ENCODE measurements at places on chromosomes 1 and 21.

- no peak for DNase-seq
Measured at GRCh38 chr21:27408826-27409225, 441.9 kb upstream of the ADAMTS5 start.

DNA sequence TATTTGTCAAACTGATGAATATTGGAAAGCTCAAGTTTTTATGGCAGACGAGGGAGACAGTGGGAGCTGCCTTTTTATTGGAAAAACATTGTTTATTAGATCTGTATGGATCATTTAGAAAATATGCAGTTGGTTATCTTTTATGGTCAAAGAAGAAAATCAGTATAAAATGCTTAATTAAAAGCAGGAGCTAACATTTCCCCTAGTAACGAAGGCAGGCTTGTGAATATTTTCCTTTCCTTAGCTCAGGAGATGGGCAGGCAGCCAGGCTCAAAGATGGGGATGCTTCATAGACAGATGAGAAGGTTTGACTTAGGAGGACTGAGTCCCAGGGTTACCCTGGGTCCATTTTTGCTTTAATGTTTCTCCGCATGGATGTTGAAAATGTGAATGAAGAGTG, 26.0 kb downstream of the ROR1 start:
- DNase-seq, result no peak

DNA sequence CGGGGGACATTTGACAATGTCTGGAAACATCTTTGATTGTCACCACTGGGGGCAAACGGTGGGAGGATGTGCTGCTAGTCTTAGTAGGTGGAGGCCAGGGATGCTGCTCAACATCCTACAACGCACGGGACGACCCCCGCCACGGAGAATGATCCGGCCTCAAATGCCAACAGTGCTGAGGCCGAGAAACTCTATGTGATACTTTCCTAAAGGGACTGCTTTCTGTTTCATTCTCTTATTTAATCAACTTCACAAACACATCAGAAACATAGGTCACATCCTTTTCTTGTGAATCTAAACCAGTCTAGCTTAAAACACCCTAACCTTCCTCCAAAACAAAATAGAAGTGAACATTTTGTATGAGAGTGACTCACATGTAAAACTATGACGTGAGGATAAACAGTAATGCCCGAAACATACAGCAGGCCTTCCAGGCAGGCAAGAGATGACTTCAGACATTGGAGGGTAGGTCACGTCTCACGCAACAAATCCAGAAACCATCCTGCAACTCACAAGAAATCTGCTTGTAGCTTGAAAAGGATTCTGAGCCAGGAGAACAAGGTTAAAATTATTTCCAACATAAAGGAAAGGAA, 37.2 kb upstream of the ETS2 start:
- DNase-seq, result no peak

GRCh38 chr1:78177708-78178270, 132.0 kb downstream of the GIPC2 start:
- no peak for DNase-seq

- DNase-seq, result no peak
Measured at GRCh38 chr1:15850471-15851001, 3.0 kb downstream of the SPEN start.

DNA sequence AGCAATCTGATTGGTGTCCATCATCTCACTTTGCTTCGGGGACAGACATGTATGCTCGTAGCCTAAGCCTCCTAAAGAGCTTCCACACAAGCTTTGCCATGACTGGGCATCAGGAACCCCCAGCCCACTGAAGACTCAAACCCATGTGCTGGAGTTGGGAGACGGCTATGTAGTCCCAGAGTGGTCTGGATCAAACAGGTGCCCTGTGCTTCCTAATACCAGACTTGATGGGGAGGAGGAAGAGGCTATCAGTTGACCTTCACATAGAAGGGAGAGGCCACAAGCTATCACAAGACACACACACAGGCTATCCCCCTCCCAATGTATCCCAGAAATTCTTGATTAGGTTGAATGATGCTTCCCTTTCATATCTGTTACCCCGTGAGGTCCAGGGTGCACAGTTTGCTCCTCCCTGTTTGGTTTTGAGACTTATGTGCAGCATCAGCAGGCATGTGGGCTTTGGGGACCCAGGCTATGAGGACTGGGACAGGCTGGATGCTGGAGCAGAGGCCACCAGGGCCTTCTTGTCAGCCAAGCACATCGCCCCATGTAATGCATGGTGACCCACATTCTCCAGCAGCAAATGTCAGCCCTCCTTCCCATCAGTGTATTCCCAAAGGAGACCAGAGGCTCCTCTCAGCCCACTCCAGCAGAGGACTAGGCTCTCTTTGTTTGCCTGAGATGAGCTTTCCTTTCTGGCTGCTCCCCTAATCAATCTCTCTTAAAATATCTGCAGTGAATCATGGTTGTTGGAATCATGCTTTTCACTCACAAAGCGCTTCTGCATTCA, 159.8 kb downstream of the GRIK3 start:
- no peak for DNase-seq

GRCh38 chr1:31977385-31978131, 36.1 kb upstream of the KHDRBS1 start:
- DNase-seq, result no peak

GRCh38 chr1:115400426-115400825, 62.4 kb upstream of the NGF start:
- DNase-seq, result no peak

DNA sequence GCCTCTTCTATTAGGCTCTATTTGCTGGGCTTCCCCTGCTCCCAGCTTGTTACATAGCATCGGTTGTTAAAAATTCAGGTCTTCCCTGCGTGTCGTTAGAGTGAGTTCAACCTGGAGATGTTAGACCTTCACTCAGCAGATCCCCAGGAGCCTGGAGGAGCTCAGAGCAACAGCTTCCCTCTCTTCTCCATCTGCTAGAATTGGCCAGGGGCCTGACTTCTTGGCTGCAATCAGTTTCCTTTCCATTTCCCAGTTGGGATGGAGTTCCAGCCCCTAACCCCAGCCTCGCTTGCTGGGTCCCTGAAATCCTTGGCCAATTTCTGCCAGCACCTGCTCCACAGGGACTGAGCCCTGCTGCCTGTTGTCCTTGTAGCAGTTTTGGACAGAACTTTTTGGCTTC, 55.9 kb downstream of the MT1HL1 start:
- no peak for DNase-seq

DNA sequence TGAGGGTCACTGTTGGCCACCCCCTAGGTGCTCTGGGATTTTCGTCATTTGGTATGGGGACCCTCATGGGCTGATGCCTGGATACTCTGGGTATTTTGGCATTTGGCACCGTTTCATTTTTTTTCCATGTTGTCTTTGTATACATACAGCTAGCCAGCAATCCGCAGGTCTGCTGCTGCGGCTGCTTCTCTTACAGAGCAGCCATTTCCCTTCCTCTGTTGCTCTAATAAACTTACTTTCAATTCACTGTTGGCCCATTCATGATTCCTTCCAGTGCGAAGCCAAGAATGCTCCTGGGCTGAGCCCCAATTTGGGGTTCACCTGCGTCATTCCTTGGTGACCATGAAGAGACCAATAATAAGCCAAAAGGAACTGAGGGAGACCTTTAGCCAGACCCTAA, 21.5 kb downstream of the GON4L start:
- DNase-seq, result no peak

DNA sequence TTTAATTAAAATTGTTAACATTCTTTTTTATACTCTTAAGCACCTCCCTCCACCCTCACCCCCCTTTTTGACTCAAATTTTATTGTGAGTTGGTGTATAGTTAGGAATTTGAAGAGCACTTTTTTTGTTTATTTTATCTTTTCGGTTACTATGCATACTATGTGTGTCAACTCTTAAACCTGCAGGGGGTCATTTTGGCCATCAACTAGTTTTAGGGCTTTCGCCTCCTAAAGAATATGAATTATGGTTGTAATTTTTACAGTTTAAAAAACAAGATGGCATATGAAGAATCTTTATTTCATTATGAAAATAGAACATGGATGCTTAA, 9.7 kb downstream of the BACH1 start:
- DNase-seq, result no peak

DNA sequence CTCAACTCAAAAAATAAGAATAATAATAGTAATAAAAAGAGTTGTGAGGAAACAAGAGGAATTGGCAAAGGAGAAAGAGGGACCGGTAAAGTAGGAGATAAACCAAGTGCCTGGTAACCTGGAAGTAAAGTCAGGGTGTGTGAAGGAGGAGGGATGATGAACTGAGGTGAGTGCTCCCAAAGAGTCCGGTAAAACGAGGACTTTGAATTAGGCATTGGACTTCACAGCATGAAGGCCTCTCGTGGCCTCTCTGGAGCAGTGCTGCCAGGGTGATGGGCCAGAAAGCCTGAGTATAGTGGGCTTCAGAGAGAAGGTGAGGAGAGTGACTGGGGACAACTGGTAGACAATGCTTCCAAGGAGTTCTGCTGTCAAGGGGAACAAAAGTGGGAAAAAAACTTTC, 17.6 kb downstream of the RPL11 start:
- no peak for DNase-seq

DNA sequence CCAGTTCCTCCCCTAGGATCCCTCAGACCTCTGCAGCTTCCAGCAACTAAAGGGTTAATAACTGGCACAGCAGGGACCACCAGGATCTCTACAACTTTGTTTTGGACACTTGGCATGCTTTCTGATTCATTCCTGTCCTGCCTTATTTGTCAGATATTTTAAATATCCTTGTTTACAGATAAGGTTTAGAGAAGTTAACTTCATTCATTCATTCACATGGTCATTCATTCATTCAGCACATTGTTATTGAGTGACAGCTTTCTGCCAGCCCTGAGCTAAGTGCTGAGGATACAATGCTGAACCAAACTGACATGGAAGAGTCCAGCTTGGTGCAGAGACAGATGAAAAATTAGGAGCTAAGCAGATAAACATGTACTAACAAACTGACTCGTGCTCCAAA, 8.8 kb upstream of the PHC2 start:
- no peak for DNase-seq

- DNase-seq, result no peak
Measured at GRCh38 chr21:32653326-32653901, 41.2 kb upstream of the CFAP298 start.

GRCh38 chr1:192534666-192535065, 40.9 kb upstream of the RGS1 start:
- no peak for DNase-seq

GRCh38 chr21:27596196-27596595, 629.3 kb upstream of the ADAMTS5 start:
- no peak for DNase-seq

- no peak for DNase-seq
Measured at GRCh38 chr1:203265541-203265940, 36.1 kb upstream of the CHIT1 start.
